HAP-1 (cell line): ENCODE measurements at places on chromosomes 7 and 10.

DNA sequence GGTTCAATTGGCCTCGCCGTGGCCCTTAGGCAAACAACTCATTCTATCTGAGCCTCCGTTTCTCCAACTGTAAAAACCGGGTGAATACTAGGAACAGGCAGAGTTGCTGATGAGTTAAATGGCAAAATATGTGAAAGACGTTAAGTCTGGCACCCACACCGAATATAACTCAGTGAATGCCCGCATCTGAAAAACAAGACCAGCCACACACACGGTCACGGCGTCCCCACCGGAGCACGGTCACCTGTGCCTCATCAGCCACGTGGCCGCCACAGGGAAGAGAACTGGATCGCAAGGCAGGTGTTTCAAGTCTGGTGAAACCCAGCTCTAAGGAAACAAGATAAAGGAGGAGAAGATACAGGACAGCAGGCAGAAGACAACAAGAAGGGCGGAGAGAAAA lies 20.4 kb downstream of the PRKAG2 start:
- no peak for DNase-seq

DNA sequence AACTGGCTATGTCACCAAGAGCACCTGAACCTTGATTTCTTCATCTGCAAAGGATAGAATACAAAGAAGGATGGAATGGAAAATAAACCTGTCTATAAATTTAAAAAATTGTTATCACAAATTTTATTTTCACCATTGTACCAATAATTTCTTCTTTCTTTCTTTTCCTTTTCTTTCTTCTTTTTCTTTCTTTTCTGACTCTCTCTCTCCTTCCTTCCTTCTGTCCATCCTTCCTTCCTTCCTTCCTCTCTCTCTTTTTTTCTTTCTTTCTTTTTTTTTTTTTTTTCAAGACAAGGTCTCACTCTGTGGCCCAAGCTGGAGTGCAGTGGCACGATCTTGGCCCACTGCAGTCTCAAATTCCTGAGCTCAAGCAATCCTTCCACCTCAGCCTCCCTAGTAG lies 36.6 kb upstream of the SORBS1 start:
- no peak for DNase-seq

- DNase-seq = no peak
Observed at GRCh38 chr10:10205906-10206305, 811.8 kb upstream of the CELF2 start.

DNA sequence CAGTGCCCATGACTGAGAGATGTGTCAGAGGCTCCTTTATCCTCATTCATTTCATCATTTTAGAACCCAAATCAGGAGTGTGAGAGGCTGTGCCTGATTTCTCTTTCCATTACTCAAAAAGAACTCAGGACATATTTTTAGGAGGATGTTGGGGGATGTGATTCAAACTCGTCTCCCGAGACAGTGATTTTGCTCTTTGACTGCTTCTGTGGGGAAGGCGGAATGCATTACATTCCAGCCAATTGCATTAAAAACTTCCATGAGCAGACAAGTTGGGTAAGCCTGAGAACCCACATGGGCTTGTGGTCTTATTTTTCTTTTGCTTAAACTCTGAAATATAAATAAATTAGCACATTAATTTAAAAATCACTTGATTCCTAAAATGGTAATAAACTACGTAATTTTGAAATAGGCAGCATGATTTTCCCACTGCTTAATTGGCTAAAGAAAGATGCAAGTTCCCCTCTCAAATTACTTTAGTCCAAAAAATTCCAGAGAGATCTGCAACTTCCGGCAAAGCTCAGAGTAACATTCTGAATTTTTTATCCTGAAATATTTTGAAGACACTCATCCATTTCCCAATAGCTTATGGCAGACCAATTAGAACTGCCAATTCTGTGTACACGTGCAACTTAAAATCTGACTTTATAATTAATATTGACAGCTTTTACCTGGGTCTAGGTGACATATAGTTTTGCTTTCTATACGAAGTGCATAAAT lies 185.6 kb downstream of the C7orf25 start:
- DNase-seq = no peak

GRCh38 chr7:106060394-106060920 lies 51.7 kb downstream of the SYPL1 start:
- DNase-seq = no peak

GRCh38 chr7:107726356-107727130 lies 17.4 kb upstream of the CBLL1 start:
- DNase-seq = no peak

DNA sequence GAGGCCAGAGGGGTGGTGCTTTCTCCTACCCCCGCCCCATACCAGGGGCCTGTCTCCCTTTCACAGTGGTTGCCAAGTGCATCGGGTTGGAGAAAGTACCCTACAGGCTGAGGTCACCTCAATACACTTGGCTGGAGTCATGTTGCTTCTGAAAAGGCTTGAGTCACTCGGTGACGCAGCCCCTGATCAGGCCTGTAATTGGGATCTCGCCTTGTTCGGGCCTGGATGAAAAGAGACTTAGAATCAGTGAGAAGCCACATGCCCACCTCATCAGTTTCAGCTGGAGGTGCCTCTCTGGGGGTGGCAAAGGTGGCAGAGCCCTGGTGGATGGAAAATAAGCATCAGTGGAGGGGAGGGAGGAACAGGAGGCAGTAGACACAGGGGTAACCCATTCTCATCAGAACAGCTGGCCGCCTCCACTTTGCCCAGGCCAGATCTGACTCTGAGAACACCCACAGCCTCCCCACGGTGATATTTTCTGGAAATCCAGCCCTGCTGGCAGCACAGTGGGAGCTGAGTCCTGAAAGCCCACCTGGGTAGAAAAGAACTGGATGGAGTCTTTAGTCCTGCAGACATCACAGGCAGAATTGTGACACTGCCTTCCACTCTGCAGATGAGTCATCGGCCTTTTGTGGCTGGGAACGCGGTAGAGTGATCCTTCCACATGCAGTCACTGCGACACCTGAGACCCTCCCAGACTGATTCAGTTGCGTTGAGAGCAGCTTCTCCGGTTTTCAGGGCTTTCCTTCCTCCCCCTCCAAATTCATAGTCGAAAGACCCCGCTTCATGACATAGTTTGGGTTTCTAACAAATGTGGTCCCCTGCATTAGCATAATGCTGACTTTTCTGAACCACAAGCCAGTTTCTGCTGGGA lies 108.0 kb downstream of the GRK5 start:
- DNase-seq = no peak
